ENCODE measurements at places on chromosomes 5 and 9.

DNA sequence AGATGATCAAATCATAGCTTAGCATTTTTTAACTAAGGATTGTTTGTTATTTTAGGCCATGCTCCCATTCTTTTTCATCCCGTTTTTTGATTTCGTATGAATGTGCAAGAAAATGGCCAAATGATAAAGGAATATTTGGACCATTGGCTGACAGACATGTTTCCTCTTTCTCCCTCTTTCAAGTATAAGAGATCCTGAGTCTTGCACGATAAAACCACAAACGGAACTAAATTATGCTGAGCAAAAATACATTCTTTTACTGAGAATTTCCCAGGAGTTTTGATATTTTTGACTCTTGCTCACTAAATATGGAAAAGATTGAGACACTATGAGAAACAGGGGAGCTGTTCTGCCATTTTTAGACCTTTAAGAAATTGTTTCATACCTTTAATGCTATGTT is 90.4 kb upstream of the KLF9 start:
- no peak for DNase-seq

DNA sequence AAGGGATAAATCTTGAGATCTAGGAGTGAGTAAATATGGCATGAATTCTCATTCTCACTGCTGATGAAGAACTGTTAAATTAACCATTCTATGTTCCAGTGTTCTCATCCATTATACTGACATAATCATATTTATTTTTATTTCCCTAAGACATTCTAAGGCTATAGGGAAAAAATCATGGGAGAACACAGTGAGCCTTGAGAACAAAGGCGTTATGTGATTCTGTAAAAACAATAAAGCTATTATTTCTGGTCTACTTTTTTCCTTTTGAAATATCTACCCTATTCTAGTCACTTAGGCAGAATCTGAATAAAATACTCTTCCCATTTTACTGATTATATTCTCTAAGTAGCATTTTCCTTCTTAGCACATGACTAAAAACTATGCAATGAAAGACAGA is 155.7 kb upstream of the ADAMTS16 start:
- DNase-seq: no peak

DNA sequence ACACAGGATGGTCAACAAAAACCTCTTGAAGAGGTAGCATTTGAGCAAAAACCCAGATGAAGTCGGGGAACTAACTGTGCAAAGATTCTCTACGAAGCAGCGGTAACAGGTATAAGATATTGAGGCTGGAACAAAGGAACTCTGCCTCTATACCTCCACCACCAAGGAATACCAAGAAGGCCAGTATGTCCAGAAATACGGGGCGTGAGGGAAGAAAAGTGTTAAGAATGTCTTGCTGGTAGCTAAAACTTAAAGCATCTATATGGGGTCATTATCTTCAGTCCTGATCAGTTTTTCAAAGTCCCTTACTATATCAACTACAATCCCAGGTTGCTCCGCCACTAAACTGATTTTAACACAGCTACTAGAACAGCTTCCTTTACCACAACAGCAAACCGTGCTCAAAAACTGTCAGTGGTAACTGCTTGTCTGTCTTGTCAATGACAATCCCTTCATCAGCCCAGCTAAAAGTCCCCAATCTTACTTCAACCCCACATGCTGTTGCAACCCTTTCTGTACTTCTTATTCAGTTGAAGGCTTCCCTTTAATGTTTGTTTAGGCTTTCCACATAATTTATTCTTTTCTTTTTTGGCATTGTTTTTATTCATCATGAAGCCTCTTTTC is 9.4 kb downstream of the PAM start:
- DNase-seq: no peak

GRCh38 chr5:142048272-142048671 is 35.4 kb upstream of the GNPDA1 start:
- DNase-seq: no peak

DNA sequence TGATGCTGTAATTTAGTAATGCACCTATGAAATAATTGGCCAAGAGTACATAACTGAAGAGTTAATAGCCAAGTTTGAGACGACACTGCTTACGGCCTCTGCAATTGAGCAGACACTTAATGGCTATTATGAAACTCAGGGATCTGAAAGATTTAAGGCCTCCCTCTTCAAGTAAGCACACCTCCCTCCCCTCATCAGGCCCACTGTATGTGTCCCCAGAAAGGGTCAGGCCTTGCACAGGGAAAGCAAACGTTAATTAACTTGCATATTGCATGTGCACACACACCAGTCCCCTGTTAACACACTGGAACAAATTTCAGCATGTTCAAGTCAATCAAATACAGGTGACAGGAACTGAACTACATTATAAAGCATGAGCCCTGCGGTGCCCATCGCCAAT is 163.6 kb downstream of the SPOCK1 start:
- no peak for DNase-seq

GRCh38 chr5:116563736-116564308 is 10.8 kb downstream of the SEMA6A start:
- DNase-seq: no peak

GRCh38 chr9:109437286-109437685 is 60.8 kb downstream of the PTPN3 start:
- no peak for DNase-seq

- DNase-seq: no peak
These were observed 591.9 kb downstream of the LRRC70 start for GRCh38 chr5:63170486-63170885.

GRCh38 chr5:90866333-90866732 is 307.7 kb downstream of the ADGRV1 start:
- DNase-seq: no peak

DNA sequence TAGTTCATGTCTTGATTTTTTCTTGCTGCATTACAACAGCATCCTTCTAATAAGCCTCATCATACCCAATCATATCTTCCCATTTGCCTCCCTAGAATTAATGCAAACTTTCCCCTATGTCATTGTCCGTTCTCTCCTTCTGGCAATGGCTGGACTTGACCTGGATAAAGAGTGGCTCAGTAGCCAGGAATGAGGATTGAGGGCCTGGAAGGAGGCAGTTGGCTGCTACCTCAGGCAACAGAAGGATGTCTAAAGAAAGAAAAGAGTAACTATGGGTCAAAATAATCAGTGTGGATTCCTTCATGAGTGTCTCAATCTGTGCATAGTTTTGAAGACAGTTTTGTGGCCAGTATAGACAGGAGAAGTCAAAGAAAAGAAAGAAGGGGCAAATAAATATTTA is 209.6 kb downstream of the TRPM3 start:
- DNase-seq: no peak
